Activated CD4-positive, alpha-beta T cell treated with anti-CD3 and anti-CD28 coated beads for 24 hours (primary cell): ENCODE measurements at places on chromosomes 12 and 14.

DNA sequence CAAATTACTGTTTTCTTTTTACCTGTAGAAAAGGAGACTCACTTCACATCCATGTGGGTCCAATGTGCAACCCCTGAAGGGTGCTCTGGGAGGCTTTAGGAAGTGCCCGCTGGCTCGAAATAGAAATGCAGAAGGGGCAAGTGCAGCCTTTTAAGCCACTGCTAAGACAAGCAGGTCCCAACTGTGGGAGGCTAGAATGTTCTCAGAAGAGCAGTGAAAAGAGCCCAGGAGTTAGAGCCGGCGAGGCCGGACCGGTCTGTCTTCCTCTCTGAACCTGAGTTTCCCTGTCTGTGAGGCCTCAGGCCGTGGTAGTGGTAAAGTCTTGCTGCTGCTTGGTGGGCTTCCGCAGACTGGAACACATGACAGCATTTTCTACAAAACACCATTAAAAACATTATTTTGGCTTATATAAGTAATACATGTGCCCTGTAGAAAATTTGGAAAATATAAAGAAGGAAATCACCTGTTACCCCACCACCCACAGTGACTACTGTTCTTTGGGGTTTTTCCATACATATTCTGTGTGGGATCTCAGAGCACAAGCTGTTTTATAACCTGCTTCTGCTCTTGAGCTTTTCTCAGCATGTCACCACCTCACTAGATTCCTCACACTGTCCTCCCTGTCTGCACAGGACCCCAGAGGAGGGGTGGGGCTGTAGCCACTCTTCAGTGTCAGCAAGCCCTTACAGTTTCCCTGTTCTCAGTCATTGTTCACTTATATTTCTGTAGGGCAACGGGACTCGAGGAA is 6.0 kb downstream of the CKB start:
- DNase-seq = no peak

- no peak for DNase-seq
Observed at GRCh38 chr14:95346820-95347219, 27.1 kb upstream of the CLMN start.

DNA sequence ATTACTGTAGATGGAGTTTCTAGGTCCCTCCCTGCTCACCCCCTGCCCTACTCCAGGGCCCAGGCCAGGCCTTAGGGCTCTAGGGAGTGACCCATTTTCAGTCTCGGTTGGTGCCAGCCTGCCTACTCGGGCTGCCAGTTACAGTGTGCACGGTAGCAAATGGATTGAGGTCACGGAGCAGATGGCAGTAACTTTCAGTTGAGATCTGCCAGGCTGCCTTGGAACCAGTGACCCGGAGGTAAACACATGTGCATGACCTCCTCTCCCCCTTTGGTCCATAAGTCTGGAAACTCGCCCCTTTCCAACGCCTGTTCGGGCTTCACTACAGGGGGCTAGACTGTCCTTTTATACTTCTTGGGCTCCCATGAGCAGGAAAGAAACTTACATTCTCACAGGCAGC is 139.7 kb upstream of the TBX3 start:
- DNase-seq = no peak

DNA sequence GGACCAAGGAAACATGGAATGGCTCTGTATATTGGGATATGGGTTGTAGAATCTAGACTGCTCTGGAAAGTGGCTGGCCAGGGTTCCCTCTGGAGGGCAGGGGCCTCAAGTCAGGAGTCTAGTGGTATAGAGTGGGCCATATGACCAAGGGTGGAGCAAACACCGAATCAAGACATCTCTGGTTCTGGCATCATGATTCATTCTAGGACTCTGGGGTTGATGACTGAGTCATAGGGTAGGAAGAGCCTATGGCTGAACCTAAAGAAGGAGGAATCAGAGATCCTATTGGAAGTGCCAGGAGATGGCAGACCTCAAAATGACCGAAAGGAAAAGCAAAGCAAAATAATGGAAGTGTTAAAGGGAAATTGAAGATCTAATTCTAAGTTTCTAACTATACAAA is 356.4 kb upstream of the PRICKLE1 start:
- no peak for DNase-seq

DNA sequence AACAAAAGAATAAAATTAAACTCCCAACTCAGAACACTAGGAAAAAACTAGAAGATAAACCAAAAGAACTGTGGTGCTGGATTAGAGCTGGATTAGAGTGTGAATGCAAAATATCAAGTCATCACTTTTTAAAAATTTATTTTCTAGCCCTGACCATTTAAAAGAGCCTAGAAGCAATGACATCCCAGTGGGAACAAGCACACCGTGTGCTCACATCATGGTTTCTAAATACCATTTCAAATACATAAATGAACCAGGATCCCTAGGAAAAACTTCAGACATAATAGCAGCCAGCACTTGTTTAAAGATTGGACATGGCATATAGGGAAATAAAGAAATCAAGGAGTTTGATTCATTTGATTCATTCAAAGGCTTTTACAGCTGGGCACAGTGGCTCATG is 30.0 kb downstream of the KDM5A start:
- DNase-seq = no peak

DNA sequence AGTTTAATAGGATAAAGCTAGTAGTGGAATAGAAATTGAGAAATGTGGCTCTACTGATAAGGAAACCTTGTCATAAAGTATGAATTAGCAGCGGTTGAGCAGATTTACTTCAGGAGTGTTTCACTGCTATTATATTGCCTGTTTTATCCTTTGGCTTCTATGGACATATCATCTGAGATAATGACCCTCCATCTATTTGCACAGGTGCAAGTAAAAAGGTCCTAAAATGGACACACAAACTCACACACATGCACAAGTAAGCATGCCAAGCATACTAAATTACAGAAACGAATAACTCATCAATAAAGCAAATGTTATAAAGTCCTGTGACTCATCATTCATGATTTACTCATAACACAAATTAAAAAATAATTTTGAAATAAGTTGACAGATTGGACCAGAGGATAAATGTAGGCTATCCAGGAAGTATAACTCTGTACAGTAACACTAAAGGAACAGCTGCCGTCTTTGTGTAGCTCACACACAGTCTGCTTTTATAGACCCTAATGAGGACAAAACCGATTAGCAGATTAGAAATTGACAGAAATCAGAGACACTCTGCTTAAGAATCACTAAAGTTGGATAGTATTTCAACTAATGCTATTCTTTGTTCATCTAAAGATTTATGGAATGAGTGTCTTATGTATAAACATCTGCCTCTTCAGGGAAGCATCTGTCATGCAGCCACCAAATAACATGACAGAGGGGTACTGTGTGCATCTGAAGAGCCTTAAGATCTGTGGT is 73.9 kb downstream of the SYT1 start:
- no peak for DNase-seq

- DNase-seq = no peak
Observed at GRCh38 chr14:70652871-70653270, 11.2 kb downstream of the TTC9 start.

GRCh38 chr12:58066296-58066695 is 124.9 kb downstream of the ATP23 start:
- DNase-seq = no peak

DNA sequence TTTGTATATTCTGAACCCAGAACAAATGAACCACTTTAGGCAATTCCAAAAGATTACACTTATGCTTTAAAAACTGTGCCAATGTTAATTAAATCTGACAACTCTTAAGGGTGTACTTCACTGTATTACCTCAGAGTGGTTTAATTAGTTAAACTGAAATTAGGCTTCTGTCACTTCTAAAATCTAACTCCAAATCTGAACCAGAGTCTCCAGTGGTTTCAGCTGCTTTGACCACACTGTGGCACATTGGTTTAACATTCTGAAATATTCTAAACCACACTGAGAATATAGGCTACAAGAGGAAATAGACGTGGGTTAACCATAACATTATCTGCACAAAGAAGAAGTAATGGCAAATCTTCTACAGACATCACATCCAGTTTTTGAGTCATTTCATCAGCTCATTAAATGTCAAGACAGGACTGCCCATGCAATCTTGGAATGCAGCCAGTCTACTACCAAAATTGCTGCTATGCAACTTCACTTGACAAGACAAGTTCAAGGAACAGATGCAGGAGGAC is 94.8 kb downstream of the LRP6 start:
- DNase-seq = no peak

DNA sequence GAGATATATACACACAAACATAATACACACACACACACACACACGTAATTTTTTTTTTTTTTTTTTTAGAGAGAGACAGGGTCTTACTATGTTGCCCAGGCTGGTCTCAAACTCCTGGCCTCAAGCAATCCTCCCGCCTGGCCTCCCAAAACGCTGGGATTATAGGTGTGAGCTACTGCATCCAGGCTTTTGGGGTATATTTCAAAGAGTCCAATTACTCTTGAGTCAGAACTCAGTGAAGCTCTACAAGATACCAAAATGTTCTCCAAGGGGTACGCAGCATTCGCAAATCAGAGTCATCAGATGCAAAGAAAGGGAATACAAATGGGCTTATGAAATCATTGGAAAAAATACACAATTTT is 54.0 kb downstream of the PHLDA1 start:
- no peak for DNase-seq

GRCh38 chr14:99099051-99099787 is 172.8 kb downstream of the BCL11B start:
- DNase-seq = no peak

DNA sequence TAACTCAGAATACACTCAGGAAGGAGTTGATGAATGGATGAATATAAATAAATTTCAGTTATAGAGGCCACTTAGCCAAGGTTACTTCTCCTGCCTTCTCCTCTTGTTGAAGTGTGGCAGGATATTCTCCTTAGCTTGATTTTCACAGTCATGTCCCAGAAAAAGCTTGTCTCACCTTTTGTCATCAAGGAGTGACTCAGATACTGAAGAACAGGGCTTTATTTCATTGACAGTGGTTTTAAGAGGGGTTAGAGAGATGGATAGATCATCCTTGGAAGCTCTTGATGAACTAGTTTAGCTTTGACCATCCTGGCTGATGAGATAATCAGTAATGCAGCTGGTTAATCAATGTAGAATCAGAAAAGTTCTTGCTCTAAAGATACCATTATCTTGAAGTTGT is 35.0 kb upstream of the CFAP54 start:
- no peak for DNase-seq

GRCh38 chr12:26803552-26803951 is 29.4 kb downstream of the ITPR2 start:
- no peak for DNase-seq

DNA sequence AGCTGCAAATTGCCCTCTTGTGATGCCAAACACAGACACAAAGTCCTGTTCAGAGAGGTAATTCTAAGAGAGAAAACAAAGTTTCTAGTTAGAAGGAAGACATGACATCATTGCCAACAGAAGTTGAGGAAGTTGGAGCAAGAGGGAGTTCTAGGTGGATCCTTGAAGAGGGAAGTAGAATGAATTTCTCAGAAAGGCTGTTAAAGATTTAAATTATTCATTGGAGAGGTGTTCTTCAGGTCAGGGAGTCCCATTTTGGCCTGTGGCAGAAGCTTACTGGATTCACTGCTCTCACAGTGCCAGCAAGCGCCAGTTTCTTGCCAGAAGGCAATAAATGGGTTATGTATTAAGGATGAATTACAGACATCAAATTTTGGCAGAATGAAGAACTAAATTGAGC is 15.3 kb downstream of the TSFM start:
- no peak for DNase-seq

DNA sequence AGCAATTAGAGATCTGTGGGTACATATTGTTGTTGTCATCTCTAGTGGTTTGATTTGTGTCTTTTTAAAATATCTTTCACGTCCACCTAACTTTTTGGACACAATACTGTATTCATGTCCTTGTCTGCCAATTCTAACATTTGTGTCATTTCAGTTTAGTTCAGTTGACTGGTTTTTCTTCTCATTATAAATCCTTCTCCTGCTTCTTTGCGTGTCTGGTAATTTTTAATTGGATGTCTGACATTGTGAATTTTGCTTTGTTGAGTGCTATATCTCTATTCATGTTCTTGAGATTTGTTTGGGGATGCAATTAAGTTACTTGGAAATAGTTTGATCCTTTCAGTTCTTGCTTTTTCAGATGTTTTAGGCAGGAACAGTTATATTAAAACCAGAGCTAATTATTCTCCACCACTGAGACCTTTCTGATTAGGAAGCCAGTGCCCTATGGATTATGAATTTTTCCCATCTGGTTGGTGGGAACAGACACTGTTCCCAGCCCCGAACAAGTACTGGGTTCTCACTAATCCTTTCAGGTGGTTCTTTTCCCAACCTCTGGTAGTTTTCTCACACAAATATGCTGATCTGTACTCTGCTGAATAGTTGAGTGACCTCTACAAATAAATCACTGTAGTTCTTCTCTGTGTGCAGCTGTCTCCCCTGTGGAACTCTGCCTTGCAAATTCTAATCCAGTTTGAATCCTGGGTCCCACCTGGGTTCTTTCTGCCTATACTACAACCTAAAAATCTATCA is 91.1 kb upstream of the DYNC1H1 start:
- DNase-seq = no peak

DNA sequence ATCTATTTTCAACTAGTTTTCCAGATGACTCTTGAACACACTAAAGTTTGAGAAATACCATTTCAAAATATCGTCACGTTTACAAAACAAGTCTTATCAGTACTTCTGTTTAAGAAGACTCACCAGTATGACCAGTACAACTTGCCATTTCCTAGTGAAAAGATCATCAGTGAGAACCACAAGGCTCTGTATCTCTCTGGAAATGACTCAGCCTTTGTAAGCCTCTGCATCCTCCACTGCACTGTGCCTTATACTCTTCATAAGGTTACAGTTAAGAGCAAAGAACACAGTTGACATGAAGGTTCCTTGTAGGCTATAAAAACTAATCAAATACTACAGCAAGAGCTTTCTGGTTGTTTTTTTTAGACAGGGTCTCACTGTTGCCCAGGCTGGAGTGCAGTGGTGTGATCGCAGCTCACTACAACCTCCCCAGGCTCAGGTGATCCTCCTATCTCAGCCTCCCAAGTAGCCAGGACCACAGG is 5.7 kb upstream of the VTI1B start:
- DNase-seq = no peak

- no peak for DNase-seq
Observed at GRCh38 chr12:57616383-57617101, 5.3 kb downstream of the ARHGEF25 start.

DNA sequence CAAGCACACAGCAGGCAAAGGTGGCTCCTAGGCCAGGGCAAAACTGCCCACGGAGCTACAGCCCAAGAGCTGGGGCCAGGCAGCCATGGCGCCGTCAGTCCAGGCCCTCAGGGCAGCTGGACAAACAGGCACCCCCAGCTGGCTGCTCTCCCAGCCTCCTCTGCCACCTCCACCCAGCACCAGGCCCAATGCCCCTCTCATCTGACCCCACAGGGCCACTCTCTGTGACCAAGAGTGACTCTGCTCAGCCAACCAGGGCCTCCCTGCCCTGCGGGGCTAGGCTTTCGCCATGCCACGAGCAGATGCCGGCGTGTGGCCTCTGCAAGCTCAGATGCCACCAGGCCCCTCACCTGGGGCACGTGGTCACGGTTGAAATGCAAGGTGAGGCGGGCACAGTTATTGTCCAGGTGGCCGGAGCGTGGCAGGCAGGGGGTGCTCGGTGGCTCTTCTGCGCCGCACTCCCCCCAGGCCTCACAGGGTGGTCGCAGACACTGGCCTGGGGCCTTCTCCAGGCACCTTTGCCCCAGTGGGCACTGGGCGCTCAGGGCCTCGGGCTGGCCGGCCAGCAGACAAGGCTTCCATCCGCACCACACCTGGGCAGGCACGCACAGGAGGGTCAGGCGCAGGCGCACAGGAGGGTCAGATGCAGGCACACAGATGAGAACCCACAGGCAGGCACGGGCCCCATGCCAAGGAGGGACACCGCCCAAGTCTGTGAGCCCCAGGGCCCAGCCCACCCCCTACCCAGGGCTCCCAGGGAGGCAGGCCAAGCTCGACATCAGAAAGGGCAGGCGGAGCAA is 23.0 kb downstream of the JAG2 start:
- no peak for DNase-seq

- DNase-seq = no peak
Observed at GRCh38 chr12:116226026-116226425, 51.5 kb downstream of the MED13L start.
